ENCODE measurements at places on chromosomes 12 and 14. TPM values are rescaled to one million over a fixed set of nuclear protein-coding genes. Genes with fewer than 3 reads are reported as not detected.

DNA sequence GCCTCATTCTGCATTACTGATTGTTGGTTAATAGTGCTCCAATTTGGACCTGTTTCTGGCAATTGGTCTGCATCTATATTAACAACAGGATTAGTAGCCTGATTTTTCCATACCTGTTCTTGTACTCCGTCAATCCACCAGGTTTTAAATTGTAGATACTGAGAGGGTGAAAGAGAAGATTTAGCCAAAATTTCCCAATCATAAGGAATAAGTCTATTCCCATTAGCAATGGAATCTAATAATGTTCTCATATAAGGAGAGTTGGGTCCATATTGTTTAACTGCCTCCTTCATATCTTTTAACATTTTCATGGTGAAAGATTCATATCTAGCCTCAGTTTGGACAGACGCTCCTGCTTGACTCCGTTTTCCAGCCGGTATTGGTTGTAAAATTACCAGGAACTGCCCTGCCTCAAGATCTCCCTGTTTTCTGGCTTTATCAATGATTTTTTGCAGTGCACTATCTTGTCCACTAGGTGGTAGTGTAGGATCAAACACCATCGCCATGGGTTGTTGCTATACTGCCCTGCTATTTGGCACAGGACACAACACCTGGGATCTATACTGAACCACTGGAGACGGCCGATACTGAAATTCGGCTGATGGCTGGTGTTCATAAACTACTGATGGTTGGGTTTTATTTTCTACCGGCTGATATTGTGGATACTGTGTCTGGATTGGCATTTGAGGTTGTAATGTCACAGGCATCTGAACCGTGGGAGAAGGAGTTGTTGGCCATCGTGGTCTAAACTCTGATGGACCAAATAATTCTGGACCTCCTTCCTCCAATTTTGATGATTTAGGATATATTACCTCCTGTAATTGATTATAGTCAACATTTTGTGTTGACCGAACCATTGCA is 25.2 kb downstream of the DHRS4L2 start:
- no peak overlapping the region for H3K27ac ChIP-seq
- no peak overlapping the region for H3K4me3 ChIP-seq
- H3K4me1 ChIP-seq = peaks cover 22% of the 10 kb centered on the region

DNA sequence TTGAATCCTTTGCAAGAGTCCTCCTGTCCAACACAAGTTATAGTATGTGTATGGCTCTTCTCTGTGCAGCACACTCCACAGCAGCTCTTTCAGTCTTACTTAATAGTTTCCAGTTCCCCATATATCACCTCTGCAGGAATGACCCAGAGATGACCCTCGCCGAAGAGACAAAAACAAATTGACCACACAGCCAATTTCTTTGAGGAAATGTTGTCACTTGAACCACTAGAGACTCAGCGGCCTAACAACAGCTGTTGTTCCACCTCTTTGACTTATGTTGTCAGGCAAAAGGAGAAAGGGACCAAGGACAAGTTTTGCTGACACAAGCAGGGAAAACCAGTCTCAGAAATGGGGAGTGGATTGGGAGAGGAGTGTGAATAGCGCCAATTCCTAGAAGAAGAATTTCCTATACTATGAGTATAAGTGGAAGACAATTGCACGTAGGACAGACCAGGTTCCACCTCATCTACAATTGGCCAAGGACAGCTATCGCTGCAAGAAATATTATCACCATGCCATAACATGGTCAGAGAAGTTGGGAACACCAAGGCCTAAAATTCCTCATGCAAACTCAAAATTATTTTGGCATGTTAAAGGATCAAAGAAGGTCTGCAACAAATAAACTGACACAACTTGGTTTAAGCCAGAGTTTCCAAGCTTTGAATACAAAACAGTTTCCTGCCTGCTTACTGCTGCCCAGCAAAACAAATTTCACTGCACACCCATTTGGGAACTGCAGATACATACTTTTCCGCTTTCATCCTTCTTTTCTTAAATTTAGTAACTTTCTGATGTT is 41.7 kb upstream of the ITPR2 start:
- no peak overlapping the region for H3K27ac ChIP-seq
- H3K4me1 ChIP-seq = peaks cover 12% of the 10 kb centered on the region
- peaks cover 4% of the 10 kb centered on the region for H3K27me3 ChIP-seq

The KCNK10 gene
- not detected for total RNA-seq

GRCh38 chr12:75842090-75842489 is 189.5 kb downstream of the PHLDA1 start:
- DNase-seq = no peak
- H3K4me1 ChIP-seq = peaks cover 6% of the 10 kb centered on the region
- H3K4me3 ChIP-seq = no peak overlapping the region
- H3K36me3 ChIP-seq = no peaks in the 10 kb centered on the region
- H3K27ac ChIP-seq = no peak overlapping the region

The STYK1 gene
- 1.1 TPM for total RNA-seq

- no peak overlapping the region for H3K4me3 ChIP-seq
- no peaks in the 10 kb centered on the region for H3K27me3 ChIP-seq
- H3K4me1 ChIP-seq = no peaks in the 10 kb centered on the region
- no peak overlapping the region for H3K27ac ChIP-seq
- no peaks in the 10 kb centered on the region for H3K36me3 ChIP-seq
Observed at GRCh38 chr14:28163897-28164296, 602.7 kb upstream of the FOXG1 start.

GRCh38 chr12:24776861-24777260 is 172.0 kb downstream of the BCAT1 start:
- H3K4me3 ChIP-seq = no peak overlapping the region
- H3K36me3 ChIP-seq = no peaks in the 10 kb centered on the region
- peaks cover 3% of the 10 kb centered on the region for H3K27me3 ChIP-seq
- no peak for DNase-seq
- no peaks in the 10 kb centered on the region for H3K4me1 ChIP-seq
- no peak overlapping the region for H3K27ac ChIP-seq

DNA sequence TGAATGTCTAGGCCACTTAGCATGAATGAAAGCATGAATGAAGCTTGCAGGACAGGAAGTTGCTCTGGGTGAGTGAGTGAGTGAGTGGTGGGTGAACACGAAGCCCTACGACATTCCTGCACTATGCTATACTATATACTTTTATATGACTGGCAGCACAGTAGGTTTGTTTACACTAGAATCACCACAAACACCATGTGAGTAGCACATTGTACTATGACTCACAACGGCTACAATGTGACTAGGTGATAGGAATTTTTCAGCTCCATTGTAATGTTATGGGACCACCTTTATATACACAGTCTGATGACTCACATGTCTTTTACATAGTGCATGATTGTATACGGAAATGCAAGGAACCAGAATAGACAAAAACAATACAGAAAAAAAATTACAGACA is 1480.2 kb downstream of the AACS start:
- DNase-seq = no peak
- H3K4me1 ChIP-seq = no peaks in the 10 kb centered on the region
- no peaks in the 10 kb centered on the region for H3K27me3 ChIP-seq

DNA sequence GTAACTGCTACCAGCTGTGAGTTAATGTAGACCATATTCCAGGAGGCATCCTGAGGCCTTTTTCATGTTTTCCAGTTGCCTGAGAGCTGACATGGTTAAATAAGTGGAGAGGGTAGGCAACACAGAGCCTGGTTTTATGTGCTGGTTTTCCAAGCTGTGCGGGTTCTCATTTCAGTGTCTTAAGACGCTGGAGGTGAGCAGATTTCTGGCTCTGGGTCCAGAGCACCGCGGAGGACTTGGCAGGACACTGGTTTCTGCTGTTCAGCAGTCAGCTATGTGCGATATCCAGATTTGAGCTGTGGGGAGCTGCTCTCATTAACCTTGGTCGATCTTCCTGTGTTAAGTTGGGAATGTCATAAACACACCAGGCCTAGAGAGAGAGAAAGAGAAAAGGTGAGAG is 680.8 kb downstream of the BCL11B start:
- no peaks in the 10 kb centered on the region for H3K27me3 ChIP-seq
- no peak overlapping the region for H3K27ac ChIP-seq
- no peaks in the 10 kb centered on the region for H3K36me3 ChIP-seq
- no peaks in the 10 kb centered on the region for H3K4me1 ChIP-seq
- DNase-seq = no peak
- no peak overlapping the region for H3K4me3 ChIP-seq

The SERPINA1 gene
- total RNA-seq = 1.9 TPM

- H3K27me3 ChIP-seq = peaks cover 4% of the 10 kb centered on the region
- H3K4me1 ChIP-seq = no peaks in the 10 kb centered on the region
- H3K36me3 ChIP-seq = no peaks in the 10 kb centered on the region
- H3K4me3 ChIP-seq = no peak overlapping the region
- H3K27ac ChIP-seq = no peak overlapping the region
Observed at GRCh38 chr12:111285200-111285599, 83.7 kb downstream of the PHETA1 start.

DNA sequence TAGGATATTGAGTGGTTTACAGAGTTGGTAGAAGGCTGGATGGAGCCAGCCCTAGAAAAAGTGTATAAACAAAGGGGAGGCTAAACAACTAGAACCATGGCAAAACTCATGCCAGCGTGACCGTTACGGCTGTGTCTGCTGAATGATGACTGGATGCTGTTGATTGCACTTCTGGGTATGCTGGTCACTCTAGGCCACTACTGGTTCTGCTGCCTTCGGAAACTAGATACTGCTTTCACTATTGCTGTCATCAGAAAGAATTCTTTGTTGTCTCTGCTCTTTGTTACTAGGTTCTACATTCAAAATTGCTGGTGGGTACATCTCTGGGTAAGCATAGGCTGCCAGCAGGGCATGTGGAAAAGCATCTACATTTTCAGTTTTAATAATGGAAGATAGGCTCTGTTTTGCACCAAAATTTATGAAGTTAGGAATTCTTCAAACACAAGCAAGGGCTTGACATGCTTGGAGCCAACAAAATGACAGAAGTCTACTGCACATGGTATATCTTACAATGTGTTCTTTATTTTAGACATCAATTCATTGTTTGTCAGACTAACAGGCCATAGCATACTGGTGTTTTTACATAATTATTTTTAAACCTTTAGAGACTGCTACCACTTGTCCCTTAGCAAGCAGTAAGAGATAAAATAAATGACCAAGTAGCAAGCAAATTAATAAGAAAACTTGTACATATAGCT is 15.4 kb downstream of the MON2 start:
- DNase-seq = no peak
- peaks cover 29% of the 10 kb centered on the region for H3K4me1 ChIP-seq

The BCL11B gene
- 48.5 TPM for total RNA-seq

The CIROP gene
- not detected for total RNA-seq

The TMPO gene
- total RNA-seq = 328 TPM

GRCh38 chr14:85234156-85235025 is 295.6 kb upstream of the FLRT2 start:
- H3K27me3 ChIP-seq = no peaks in the 10 kb centered on the region
- no peak overlapping the region for H3K27ac ChIP-seq
- H3K4me1 ChIP-seq = no peaks in the 10 kb centered on the region
- no peaks in the 10 kb centered on the region for H3K36me3 ChIP-seq
- no peak overlapping the region for H3K4me3 ChIP-seq

DNA sequence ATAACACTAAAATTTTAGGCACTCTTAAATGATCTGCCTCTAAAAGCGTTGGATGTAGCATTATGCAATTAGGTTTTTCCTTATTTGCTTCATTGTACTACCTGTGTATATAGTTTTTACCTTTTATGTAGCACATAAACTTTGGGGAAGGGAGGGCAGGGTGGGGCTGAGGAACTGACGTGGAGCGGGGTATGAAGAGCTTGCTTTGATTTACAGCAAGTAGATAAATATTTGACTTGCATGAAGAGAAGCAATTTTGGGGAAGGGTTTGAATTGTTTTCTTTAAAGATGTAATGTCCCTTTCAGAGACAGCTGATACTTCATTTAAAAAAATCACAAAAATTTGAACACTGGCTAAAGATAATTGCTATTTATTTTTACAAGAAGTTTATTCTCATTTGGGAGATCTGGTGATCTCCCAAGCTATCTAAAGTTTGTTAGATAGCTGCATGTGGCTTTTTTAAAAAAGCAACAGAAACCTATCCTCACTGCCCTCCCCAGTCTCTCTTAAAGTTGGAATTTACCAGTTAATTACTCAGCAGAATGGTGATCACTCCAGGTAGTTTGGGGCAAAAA is 4.1 kb downstream of the CDKN1B start:
- DNase-seq = no peak
- H3K27ac ChIP-seq = peak overlapping the region; percentile 98
- peaks cover 65% of the 10 kb centered on the region for H3K36me3 ChIP-seq
- peaks cover 21% of the 10 kb centered on the region for H3K4me1 ChIP-seq

The C12orf50 gene
- total RNA-seq = not detected

- peak; percentile 65 for DNase-seq
- H3K4me1 ChIP-seq = peaks cover 89% of the 10 kb centered on the region
- H3K4me3 ChIP-seq = no peak overlapping the region
Observed at GRCh38 chr12:104498211-104498801, 41.6 kb downstream of the CHST11 start.

GRCh38 chr12:123474485-123475245 is 16.7 kb downstream of the SNRNP35 start:
- peaks cover 16% of the 10 kb centered on the region for H3K4me1 ChIP-seq

- H3K36me3 ChIP-seq = peaks cover 29% of the 10 kb centered on the region
- H3K4me1 ChIP-seq = peaks cover 44% of the 10 kb centered on the region
- H3K4me3 ChIP-seq = no peak overlapping the region
- DNase-seq = no peak
- peak overlapping the region; percentile 2 for H3K27ac ChIP-seq
- H3K27me3 ChIP-seq = no peaks in the 10 kb centered on the region
Observed at GRCh38 chr12:108840605-108841332, 16.6 kb downstream of the SSH1 start.

The CEBPE gene
- total RNA-seq = 0.34 TPM

DNA sequence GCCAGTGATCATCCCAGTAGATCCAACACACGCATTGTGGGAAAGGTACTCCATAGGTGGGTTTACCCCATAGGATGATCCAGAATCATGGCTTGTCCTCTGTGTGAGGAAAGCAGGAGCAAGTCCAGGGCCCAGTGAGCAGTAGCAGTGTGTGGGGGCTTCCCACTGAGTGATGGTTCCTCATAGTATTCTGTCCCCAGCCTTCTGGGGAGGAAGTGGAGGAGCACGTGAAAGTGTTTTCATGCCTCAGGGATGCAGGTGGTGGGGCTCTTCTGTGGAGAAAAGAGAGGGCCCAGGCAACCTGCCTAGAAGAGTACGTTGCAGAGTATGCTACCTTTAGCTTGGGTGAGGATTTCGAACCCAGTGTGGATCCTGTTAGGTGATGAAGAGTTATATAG is 56.5 kb downstream of the SUSD6 start:
- H3K4me3 ChIP-seq = peak overlapping the region; percentile 29
- H3K27ac ChIP-seq = peak overlapping the region; percentile 84
- DNase-seq = no peak
- peaks cover 52% of the 10 kb centered on the region for H3K36me3 ChIP-seq
- peaks cover 89% of the 10 kb centered on the region for H3K4me1 ChIP-seq

DNA sequence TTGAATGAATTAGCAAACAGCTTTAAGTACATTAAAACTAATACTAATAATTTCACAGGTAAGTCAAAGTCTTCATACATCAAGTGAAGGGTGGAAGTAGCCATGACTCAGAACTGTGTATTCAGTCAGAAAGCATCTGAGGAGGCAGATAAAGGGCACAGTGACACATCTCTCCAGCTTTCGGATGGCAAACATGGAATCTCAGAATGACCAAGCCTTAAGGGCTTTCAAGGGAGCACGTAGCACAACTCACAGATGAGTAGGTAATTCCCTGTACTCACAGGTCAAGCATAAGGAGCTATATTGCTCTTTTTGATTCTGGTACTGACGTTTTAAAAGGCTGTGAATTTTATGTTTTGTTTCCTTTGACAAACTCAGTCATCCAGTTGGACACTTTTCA is 56.0 kb downstream of the MDGA2 start:
- no peaks in the 10 kb centered on the region for H3K36me3 ChIP-seq
- no peaks in the 10 kb centered on the region for H3K27me3 ChIP-seq
- no peak overlapping the region for H3K27ac ChIP-seq
- no peak for DNase-seq

The SERPINA12 gene
- total RNA-seq = not detected

GRCh38 chr12:2692080-2692479 is 102.7 kb upstream of the FKBP4 start:
- peak overlapping the region; percentile 88 for H3K27ac ChIP-seq
- H3K4me1 ChIP-seq = peaks cover 32% of the 10 kb centered on the region
- H3K4me3 ChIP-seq = peak overlapping the region; percentile 82
- no peaks in the 10 kb centered on the region for H3K27me3 ChIP-seq
- DNase-seq = peak; percentile 50
- peaks cover 2% of the 10 kb centered on the region for H3K36me3 ChIP-seq
